Pons (tissue), 1 donor: ENCODE measurements at places on chromosomes 1 and 21.

DNA sequence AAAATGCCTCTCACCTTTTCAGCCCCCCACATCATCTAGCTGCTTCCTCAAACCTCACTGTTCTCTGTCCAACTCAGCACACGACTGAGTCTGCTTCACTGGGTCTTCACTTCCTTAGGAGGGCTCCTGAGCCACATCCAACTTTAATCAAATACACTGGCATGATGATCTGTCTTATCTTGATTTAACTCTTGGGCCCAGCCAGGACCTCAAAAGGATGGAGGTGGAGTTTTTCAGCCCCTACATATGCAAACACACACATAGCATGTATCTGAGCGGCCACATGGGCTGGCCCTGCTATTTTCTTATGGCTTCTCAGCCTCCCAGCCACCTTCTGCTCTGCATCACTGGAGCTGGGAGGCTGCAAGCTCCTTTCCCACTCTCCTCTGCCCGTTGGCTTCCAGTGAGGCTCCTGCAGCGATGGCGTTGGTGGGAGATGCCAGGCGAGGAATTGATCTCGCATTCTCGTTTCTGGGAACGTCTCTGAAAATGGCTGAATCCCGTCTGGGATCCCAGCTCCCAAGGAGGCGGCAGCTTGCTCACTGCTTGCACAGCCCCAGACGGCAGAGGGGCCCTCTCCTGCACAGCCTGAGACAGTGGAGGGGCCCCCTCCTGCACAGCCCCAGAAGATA is 1.8 kb upstream of the PRXL2B start:
- DNase-seq: peak; percentile 12

- DNase-seq: no peak
Measured at GRCh38 chr21:42545317-42545716, 31.7 kb downstream of the SLC37A1 start.

GRCh38 chr1:32241001-32241763 is 5.8 kb upstream of the FAM167B start:
- peak; percentile 49 for DNase-seq

- DNase-seq: no peak
Measured at GRCh38 chr1:107095647-107096046, 39.2 kb downstream of the PRMT6 start.

DNA sequence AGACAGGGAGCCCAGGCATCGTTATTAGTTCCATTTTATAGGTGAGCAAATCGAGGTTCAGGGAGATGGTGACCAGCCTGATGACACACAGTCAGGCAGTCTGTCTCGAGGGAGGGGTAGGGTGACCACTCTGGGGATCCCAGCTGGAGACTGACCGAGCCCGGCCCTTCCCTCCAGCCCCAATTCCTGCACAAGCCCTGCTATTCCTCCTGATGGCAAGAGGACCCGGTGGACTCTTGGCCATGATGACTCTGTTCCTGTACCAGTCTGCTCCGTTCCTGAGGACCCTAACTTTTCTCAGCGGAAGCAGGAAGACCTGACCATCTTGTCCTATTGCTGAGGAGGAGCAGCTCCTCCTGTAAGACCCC is 391 bp downstream of the AGT start:
- no peak for DNase-seq

- DNase-seq: no peak
Measured at GRCh38 chr1:16187748-16188401, 24.6 kb downstream of the ARHGEF19 start.

DNA sequence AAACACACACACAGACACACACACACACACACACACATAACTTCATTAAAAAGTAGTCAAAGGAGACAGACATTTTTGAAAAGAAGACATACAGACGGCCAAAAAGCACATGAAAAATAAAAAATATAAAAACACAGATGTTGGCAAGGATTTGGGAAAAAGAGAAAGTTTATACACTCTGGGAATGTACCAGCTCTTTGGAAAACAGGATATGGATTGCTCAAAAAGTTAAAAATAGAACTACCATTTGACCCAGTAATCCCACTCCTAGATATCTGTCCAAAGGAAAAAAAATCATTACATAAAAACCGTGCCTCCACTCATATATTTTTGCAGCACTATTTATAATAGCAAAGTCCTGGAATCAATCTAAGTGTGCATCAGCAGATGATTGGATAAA is 128.4 kb upstream of the C21orf91 start:
- no peak for DNase-seq

GRCh38 chr1:228101994-228102790 is 933 bp downstream of the C1orf35 start:
- DNase-seq: no peak

- DNase-seq: peak; percentile 10
Measured at GRCh38 chr1:6083801-6084446, 38.2 kb downstream of the KCNAB2 start.

DNA sequence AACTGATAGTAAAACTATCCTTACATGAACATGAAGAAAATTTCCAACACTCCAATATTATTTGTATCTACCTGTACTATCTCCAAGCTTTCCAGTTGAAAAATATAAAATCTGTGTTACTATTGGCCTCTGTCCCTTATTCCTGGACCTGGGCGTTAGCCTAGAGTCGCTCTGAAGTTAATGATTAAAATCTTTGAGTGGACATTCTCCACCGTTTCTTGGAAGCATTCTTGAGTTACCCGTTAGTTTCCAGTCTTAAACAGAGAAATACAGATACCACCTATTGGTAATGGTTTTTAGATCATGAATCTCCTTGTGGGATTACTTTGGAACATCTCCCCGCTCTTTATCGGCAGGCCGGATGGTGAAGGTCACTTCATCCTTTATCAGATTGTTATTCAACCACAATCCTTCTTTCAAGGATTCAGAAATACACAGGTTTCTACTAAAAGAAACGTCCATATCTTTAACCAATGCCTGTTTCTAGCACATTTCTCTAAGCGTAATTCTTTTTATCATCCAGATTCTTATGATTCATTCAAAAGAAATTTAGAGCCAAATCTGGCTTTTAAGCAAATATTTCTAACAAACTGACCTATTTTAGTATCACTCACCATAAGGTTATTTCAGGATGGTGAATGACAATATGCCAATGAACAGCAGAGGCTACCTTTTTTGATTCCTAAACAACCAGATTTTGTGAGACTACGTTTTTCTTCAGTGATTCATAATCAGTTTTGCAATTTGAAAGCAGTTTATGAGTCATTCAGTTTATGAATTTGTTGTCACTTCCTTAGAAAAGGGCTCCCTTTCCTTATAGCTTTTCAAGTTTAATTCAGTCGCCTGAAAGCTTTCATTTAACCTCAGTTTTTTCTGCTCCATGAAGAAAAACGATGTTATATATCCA is 70.2 kb upstream of the ERRFI1 start:
- peak; percentile 3 for DNase-seq

- no peak for DNase-seq
Measured at GRCh38 chr1:161484613-161485012, 20.6 kb upstream of the FCGR2A start.

GRCh38 chr1:214570442-214570841 is 19.0 kb upstream of the PTPN14 start:
- no peak for DNase-seq

- no peak for DNase-seq
Measured at GRCh38 chr1:24097663-24098062, 14.3 kb downstream of the MYOM3 start.

DNA sequence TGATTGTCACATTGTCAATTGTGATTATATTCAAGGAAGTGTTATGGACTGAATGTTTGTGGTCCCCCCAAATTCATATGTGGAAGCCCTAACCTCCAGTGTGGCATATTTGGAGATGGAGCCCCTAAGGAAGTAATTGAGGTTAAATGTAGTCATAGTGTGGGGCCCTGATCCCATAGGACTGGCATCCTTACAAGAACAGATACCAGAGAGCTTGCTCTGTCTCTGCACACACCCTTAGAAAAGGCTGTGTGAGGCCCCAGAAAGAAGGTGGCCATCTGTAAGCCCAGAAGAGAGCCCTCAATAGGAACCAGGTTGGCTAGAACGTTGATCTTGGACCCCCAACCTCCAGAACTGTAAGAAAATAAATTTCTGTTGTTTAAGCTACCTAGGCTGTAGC is 28.1 kb downstream of the VANGL1 start:
- DNase-seq: no peak

DNA sequence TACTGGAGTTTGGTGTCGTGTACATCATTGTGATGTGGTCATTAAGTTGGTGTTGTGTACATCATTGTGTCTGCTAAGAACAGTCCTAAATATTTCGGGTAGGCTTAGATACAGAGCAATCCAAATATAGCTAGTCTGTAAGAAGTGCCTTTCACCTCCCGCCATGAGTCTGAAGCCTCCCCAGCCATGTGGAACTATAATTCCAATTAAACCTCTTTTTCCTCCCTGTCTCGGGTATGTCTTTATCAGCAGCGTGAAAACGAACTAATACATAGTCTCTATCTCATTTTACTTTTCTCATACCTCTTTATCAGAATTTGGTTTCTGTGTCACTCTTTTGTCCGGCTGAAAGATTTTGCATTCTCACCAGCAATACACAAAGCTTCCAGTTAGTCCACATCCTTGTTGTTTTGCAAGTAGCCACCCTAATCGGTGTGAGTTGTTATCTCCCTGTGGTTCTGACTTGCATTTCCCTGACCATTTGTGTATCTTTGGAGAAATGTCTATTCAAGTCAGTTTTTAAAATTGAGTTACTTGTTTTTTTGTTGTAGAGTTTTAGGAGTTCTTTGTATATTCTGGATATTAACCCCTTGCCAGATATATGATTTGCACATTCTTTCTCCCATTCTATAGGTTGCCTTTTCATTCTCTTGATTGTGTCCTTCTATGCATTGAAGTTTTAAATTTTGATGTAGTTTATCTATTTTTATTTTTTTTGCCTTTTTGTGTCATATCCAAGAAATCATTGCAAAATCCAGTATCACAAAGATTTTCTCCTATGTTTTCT is 56.5 kb downstream of the FNBP1L start:
- no peak for DNase-seq

- DNase-seq: no peak
Measured at GRCh38 chr1:247105966-247106365, 1.8 kb upstream of the ZNF669 start.

DNA sequence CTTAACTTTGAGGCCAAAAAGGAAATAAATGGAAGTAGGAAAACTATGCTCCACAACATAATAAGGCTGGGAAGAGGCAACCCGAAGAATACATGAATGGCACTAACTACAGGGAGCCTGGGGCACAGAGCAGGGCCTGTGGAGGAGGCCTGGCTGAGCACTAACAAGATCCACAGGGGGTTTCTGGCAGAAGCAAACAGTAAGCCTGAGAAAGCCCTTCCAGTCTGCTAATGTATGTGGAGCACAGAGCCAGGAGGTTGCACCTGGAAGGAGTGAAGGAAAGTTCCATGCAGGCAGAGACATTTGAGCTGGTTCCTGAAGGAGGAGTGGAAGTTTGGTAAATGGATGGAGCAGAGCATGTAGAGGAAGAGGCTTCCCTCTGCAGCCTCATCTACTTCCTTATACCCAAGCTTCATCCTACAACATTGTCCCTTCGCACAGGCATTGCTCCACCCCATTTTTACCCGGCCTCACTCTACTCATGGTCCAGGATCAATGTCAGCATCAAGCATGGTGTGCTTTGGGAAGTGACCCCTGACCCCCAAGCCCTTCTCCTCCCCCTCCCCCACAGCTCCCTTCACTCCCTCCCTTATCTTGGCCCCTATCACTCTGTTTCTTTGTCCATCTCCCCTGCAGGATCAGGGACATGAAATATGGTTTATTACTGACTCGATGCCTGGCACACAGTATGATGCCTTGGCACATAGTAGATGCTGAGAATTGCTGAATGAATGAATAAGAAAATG is 23.3 kb downstream of the SHISA4 start:
- no peak for DNase-seq

DNA sequence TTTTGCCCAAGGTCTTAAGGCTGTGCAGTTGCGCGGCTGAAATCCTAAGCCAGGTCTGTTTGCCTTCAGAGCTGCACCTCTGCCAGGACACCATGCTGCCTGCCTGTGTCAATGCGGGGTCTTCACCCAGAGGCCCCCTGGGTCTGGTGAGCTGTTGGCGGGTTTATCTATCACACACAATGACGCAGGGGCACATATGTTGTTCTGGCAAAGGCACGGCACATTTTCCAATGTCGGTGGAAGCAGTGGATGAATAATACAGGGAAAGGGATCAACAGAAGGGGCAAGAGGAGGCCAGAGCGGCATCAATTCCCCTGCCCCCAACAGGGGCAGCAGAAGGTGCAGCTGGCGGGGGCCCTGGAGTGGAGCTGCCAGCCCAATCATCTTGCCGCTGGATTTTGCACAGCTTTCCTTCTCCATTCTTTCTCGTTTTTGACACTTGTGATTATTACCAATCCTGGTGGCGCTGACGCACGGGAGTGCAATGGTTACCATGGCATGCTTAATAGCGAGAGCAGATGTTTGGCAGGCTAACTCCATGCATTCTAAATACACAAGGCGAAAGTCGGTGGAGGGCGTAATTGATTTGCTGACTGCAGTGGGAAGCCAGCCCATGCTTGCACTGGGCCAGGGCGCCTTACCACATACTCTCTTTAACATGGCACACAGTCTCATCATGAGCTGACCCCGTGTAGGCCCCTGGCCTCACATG is 45.8 kb upstream of the CYP2J2 start:
- peak; percentile 21 for DNase-seq

GRCh38 chr1:60998786-60999185 is 83.6 kb upstream of the NFIA start:
- no peak for DNase-seq

- DNase-seq: no peak
Measured at GRCh38 chr1:101183388-101183699, 53.5 kb upstream of the S1PR1 start.

DNA sequence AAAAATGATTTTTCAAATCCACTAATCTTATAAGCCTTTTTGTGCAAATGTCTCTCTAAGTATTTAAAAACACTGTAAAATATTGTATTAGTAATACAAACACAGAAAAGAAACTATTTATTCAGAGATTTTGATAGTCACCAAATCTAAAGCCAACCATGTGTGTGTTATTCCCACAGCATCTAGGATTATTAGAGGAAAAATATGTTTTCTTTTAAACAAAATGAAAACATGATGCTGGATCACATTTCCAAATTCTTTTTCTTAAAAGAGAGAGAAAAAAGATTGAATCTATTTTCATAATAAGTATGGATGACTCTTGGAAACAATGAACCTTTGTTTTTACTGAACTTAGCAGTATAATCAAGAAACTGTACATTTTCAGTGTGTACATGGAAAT is 25.3 kb downstream of the COLGALT2 start:
- DNase-seq: no peak

DNA sequence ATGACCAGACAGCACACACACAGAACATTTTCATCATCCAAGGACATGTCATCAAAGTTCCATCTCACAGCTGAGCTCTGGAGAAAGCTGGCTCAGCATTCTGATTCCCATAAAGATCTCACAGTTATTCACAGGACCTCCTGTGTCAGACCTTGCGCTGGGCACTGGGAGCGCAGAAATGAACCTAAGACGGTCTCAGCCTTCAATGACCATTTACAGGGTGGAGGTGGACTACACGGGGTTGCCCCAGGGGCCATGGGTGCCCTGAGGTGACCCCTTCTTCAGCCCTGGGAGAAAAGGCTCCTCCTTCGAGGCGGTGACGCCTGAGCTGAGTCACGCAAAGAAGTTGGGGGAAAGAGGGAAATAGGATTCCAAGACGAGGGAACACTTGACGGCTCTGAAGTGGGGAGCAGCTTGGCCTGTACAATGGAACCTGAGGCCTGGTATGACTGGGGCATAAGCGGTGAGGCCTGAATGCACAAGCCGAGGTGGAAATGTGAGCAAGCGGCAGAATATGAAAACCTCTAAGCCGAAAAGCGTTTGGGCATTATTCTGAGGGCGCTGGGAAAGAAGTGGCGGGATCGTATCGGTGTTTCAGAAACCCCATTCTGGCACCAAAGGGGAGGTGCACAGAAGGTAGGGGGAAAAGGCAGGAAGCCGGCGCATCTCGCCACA is 797 bp downstream of the CC2D1B start:
- peak; percentile 52 for DNase-seq

- DNase-seq: no peak
Measured at GRCh38 chr1:50610563-50610962, 187.3 kb upstream of the DMRTA2 start.
